ENCODE measurements at places on chromosomes 3 and 15.

- no peak for DNase-seq
Measured at GRCh38 chr15:50380089-50380488, 25.1 kb upstream of the GABPB1 start.

DNA sequence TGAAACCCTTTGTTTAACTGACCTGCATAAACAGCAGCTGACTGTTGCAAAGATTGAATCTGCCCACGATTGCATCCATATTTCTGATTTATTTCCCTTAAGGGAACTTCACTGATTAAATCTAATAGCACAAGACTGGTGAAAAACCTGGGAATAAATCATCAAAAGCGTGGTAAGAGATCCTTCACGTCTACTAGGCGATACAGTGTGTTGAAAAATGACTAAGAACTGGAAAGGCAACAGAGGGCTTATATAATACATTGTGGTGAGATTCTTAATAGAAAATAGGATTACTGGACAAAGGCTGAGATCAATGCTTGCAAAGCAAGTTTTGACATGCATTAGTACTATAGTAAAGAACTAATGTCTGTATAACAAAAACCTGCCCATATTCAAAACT, 49.0 kb downstream of the POLQ start:
- no peak for DNase-seq

DNA sequence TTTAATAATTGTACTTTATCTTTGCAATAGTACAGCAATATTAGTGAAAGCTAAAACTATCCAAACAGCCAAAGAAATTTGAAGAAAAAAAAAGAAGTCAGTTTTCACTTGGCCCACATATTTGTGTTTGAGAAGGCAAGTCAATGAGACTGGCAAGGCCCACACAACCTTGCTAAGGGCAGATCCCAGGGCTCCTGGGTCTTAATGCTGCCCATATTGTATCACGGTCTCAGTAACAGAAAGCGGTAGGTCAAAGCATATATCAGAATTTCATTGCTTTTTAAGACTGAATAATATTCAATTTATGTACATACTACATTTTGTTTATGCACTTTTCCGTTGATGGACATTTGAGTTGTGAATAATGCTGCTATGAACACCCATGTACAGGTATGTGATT, 262.0 kb upstream of the TOPAZ1 start:
- DNase-seq = no peak

- DNase-seq = no peak
Measured at GRCh38 chr3:174347474-174348138, 511.5 kb upstream of the NAALADL2 start.

DNA sequence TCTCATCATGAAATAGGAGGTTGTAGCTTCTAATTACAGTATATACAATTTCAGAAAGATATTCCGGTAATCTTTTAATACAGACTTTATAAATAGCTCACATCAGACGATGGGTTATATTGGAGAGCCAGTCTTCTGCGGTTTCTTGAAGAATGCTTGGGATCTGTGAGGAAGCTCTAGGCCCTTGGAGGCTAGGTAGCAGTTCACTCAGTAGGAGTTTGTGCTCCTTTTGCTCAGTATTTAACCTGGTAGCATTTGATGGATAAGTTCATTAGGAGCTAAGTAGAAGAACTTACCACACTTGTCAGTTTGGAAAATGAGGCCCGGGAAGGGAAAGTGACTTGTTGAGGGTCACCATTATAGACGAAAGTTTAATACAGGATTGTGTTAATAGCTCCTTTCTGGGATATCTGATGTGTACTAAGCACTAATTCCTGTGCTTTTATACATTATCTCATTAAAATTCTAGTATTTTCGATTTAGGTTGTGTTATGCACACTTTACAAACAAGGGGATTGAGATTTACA, 2.8 kb downstream of the FNDC3B start:
- no peak for DNase-seq

GRCh38 chr3:180059356-180059755, 22.6 kb upstream of the PEX5L start:
- DNase-seq = no peak

- no peak for DNase-seq
Measured at GRCh38 chr15:27175472-27176153, 204.6 kb downstream of the GABRG3 start.

- no peak for DNase-seq
Measured at GRCh38 chr15:68126396-68126795, 72.3 kb downstream of the PIAS1 start.

DNA sequence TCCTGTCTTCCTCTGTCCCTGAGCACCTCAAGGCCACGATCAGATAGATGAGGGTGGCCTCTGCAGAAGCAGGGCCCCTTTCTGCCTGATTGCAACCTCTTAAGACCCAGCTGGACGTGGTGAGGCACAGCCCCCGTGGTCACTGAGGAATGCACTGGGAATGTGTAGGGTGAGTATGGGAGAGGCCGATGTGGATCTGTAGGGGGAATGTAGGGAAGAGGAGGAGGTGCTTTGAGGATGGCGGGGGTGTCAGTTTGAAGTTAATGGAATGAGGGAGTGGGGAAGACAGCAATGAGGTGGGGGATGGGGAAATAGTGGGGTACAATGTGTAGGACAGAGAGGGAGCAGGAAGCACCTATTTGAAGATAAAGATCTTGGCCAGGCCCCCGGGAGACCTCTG, 785 bp upstream of the IQCF5 start:
- DNase-seq = no peak

DNA sequence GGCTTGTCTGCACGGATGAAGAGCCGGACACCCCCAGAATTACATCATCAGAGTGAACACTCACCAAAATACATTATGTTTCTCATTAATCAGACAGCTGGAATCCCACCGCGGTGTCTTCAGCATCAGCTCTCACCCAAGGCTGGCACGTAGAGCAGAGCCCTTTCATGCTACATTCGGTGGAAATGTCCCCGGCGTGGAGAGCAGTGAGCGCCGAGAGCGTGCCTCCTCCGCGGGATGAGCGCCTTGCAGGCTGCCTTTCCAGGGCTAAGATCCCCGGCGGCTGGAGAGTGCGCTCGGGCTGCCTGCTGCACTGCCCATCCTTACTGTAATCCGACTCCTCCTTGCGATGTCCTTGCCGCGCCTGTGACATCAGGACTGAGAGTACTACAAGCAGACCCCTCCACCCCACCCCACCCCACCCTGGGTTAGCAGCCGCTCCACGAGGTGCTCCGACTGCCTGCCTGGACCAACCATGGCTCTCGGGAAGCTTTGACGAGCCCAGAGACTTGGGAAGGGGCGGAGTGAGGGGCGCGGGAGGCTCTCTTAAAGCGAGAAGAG, at the start of gene ZNF385D:
Gene ZNF385D (minus strand): TSS at position 380 of the 561 bp plus-strand sequence. CDS start 294 bp downstream, at position 86.
- peak; percentile 62 for DNase-seq
